ENCODE measurements at places on chromosomes 5 and 9.

GRCh38 chr5:18067615-18068014 lies 433.4 kb downstream of the TAF11L14 start:
- DNase-seq, result no peak

DNA sequence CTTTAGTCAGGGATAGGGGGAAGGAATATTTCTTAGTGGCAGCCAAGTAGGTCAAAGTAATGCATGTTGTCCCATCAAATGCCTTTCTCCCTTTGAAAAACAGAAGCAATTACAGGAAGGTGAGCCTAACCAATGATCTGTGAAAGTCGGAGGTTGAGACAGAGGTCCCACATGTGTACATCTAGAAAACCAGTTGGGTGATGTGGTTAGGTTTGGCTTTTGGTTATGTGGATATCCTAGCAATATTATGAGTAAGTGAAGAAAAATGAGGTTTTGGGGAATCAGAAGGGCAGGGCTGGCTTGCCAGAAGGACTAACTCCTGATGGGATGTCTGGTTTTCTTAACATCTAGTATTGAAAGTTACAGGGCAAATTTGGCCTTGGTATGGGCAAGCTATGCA lies 63.4 kb upstream of the PALM2AKAP2 start:
- DNase-seq, result no peak

DNA sequence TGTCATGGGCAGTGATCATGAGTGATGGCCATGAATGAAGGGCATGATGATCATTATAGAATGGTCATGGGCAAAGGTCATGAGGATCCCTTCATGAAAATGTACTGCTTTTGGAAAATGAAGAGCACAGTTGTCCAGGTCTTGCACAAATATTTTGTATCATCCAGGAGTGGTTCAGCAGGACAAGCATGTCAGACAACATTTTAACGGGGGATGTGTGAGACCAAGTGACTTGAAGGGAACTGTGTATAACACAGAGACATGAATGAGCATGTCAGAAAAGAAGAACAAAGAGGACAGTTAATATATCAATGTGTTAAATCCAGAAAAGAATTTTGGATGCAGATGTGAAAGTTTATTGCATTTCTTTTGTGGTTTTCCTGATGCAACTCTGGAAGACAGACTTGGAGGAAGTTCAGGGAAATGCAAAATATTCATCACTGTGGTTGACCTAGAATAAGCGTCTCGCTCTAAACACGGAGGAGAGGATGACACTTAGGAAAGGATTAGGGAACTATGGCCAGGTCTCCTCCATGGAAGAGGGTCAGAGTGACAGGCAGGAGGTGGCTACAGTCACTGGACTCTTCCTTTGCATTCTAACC lies 116.1 kb upstream of the IRX4 start:
- no peak for DNase-seq

DNA sequence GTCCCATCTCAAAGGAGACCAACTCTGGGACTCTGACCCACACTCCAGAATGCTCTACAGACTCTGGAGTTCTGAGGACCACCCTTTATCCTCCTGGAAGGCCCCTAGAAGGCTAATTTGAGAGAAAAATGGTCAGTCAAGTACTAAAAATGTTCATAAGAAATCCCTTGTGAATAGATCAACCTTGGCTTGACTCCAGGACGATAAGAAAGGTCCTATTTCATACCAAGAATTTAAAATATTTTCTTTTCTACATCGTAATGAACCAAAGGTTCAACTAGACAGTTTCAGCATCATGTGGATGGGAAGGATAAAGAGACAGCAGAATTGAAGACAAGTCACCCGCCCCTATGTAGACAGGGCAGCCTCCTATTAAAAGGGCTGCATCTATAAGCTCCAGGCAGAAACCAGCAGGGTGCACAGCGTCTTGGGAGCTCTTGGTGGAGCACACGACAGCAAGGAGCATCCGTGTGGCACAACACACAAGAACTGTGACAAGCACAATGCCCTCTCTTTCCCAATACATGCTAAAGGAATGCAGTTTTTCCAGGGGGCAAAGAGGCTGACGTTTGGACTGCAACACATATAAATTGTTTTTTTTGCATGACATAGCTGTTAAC lies 38.3 kb downstream of the RASEF start:
- DNase-seq, result no peak

DNA sequence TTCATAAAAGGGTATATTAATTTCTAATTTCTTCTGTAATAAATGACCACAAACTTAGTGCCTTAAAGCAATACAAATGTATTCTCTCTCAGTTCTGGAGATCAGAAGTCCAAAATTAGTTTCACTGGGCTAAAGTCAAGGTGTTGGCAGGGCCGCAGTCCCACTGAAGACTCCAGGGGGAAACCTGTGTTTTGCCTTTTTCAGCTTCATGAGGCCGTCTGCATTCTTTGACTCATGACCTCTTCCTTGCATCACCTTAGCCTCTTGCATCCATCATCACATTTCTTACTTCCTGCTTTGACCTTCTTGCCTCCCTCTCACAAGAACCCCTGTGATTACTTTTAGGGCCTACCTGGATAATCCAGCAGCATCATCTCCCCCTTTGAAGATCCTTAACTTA lies 42.0 kb upstream of the ALDH1B1 start:
- no peak for DNase-seq

DNA sequence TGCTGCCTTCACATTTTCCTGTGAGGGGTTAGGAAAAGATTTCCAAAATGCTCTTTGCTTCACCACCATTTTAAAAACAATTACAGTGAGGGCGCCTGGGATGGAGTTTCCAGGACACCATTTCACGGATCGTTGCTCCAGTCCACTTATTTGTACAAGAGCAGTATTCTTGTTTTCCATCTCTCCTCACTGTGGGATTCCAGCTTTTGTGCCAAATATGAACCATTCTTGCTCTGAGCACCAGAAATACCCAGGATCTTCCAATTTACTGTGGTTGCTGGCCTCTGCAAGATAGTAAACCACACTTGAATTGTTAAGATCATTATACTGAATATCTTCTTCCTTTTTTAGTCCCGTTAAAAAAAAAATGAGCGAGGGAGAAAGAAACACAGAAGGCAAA lies 899.5 kb downstream of the TLE1 start:
- DNase-seq, result no peak

DNA sequence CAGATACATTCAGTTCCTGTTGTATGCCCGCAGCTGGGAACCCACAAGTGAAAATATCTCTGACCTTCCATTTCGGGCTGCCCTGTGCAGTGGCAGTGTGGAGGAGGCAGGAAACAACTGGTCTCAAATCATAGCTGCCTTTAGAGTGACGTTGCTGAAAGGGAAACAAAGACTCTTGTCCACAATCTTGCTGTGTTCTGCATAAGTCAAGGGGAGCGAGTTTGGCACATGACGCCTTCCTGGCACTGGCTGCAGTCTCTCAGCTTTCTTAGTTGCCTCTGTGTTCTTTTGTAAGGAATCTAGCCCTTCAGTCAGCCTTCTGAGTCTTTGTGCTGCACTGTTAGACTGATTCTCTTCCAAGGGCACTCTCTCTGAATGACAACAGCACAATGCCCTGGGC lies 24.0 kb downstream of the ADAMTS16 start:
- no peak for DNase-seq

- DNase-seq, result no peak
Measured at GRCh38 chr5:79827159-79827629, 137.6 kb downstream of the CMYA5 start.

GRCh38 chr9:34987160-34987901 lies 2.2 kb upstream of the DNAJB5 start:
- no peak for DNase-seq

GRCh38 chr9:109277451-109277850 lies 43.4 kb downstream of the EPB41L4B start:
- DNase-seq, result no peak

DNA sequence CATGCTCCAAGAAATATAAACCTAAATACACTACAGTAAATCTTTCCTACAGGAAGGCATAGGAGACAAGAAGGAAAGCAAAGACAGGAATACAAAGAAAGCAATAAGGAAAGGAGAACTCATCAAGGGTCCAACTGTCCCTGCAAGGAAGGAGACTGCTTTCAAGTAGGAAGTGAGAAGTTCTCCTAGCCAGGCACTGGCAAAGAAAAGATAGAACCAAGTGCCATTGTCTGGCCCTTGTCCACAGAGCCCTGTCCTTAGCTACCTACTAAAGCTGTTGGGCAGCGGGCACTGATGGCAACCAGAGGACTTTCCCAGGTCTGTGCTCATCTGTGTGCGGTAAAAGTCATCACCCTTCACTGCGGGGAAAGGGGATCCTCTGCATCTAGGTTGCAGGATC lies 108.2 kb downstream of the KLHL3 start:
- DNase-seq, result no peak

GRCh38 chr5:110492446-110492845 lies 234.0 kb downstream of the TMEM232 start:
- DNase-seq, result no peak

GRCh38 chr5:31027721-31028120 lies 165.8 kb upstream of the CDH6 start:
- DNase-seq, result no peak

DNA sequence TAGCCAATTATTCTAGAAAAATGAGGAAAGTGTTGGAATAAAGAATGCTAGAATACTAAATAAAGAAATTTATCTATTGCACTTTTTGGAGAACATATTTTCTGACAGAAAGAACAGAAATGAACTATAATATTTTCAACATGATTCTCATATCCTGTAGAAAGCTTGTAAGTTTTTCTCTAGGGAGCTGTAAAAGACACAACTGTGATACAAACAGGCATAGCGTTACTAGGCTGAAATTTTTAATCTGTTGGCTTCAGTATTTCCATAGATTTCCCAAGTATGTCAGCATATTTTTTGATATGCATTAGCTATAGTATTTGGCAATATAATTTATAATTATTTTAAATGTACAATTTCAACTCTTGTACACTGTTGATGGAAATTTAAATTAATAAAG lies 31.3 kb downstream of the ANXA1 start:
- DNase-seq, result no peak

- no peak for DNase-seq
Measured at GRCh38 chr5:61821561-61821960, 484.4 kb upstream of the KIF2A start.

DNA sequence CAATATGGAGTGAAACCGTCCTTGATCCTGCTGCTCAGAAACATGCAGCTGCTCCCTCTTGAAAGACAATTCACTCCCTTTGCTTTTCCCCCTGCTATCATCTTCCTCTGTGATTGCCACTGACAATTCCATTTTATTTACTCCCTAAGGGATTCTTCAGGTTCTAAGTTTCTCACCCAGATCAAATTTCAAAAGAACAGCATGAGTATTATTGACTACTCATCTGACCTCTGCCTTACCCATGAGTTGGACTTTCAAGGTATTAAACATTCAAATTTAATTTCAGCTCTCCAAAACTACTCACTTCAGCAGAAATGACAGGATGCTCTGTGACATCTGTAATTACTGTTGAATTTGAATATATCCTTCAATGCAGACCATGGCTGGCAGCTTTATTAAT lies 236.5 kb upstream of the HAPLN1 start:
- no peak for DNase-seq

- no peak for DNase-seq
Measured at GRCh38 chr5:158606233-158606632, 493.5 kb downstream of the EBF1 start.

- no peak for DNase-seq
Measured at GRCh38 chr5:109177227-109177626, 232.5 kb downstream of the PJA2 start.

GRCh38 chr5:171444582-171444981 lies 25.1 kb downstream of the FGF18 start:
- DNase-seq, result no peak

GRCh38 chr5:138159666-138160065 lies 18.8 kb downstream of the BRD8 start:
- DNase-seq, result no peak

DNA sequence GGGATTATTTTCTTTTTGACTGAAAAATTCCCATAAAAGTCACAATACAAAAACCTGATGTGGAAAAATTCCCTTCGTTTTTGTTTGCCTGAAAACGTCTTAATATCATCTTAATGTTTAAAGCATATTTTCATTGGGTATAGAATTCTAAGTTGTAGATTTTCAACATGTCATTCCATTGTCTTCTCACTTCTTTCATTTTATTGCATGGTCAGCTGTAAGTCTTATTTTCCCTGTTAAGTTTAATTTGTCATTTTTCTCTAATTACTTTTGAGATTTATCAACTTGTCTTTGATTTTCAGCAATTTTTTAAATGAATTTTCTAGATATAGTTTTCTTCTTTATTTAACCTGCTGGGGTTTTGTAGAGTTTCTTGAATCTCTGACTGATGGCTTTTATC lies 131.7 kb downstream of the FBXO38 start:
- no peak for DNase-seq

DNA sequence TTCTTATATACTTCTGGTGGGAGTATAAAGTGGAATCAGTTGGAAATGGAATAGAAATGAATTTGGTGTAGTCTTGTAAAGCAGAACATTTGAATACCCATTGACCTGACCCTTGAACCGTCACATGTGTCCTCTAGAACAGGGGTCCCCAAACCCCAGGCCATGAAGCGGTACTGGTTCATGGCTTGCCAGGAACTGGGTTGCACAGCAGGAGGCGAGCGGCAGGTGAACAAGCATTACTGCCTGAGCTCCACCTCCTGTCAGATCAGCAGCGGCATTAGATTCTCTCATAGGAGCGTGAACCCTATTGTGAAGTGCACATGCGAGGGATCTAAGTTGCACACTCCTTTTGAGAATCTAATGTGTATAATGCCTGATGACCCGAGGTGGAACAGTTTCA lies 80.0 kb downstream of the RANBP17 start:
- no peak for DNase-seq

DNA sequence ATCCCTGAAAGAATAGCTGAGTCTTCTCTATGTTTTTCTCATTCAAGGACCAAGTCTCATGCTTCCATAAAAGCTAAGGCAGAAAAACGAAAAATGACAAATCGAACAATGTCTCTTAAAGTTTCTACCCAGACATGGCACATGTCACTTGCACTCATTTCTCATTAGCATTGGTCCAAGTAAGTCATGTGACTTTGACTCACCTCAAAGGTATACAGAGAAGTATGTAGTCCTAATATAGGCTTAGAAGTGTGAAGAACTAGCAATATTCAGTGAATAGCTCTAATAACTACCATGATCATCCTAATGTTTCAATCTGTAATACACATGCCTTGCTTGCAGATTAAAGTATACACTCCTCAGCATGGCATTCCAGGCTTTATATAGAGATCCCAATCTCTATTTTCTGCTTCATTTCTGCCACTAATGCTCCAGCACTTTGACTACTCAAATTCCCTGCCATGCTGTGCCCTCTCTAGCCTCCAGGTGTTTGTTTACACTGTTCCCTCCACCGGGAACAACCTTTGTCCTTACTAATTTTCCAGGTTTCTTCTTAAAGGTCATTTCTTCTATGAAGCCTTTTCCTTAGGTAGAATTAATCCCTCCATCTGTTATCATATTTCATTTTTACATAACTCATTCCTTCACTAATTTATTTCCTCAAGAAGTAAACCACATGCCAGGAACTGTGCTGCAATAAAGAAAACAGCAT lies 98.9 kb downstream of the CEMIP2 start:
- DNase-seq, result no peak

DNA sequence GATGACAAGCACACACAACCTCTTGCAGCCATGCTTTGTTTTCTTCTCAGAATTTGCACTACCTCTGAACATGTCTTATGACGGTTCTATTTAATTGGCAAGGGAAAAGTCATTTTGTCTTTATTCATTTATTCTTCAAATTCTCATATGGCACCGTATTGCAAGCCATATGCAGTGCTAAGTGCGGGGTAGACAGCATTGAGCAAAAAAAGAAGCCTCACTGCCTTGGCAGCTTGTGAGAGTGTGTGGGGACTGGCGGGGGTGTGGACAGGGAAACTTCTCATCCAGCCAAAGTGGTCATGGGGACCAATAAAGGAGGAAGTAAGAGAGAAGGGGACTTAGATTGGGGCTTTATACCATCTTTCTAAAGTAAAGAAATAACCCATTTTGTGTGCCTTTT lies 160.0 kb downstream of the CDH12 start:
- DNase-seq, result no peak

Data from activated T-helper 1 cell treated with anti-CD3 and anti-CD28 coated beads, Interleukin-2, amount 50 U/mL, for 16 hours (primary cell).